ENCODE measurements at places on chromosomes 16 and 17. TPM values are rescaled to one million over a fixed set of nuclear protein-coding genes. Genes with fewer than 3 reads are reported as not detected.

Gene GGT6
- 214 TPM for total RNA-seq

Gene FAM20A
- 3.3 TPM for total RNA-seq

Gene SNX20
- 2.6 TPM for total RNA-seq

Gene MRM1
- 20.9 TPM for total RNA-seq

Gene KCNJ12
- total RNA-seq: 1.1 TPM

Gene MRC2
- 17.6 TPM for total RNA-seq

Gene FA2H
- total RNA-seq: 80.8 TPM

Gene KRT12
- 3.8 TPM for total RNA-seq

Gene SERPINF2
- total RNA-seq: not detected

Gene FOXC2
- total RNA-seq: not detected

Gene EVPLL
- total RNA-seq: not detected

Gene PRSS8
- total RNA-seq: 452 TPM

Gene HNF1B
- 35.2 TPM for total RNA-seq

Gene CCL17
- total RNA-seq: not detected

Gene RPRML
- total RNA-seq: not detected

Gene TBC1D3B
- total RNA-seq: 12.1 TPM
